DND-41 (cell line): ENCODE measurements at places on chromosomes 4 and X.

DNA sequence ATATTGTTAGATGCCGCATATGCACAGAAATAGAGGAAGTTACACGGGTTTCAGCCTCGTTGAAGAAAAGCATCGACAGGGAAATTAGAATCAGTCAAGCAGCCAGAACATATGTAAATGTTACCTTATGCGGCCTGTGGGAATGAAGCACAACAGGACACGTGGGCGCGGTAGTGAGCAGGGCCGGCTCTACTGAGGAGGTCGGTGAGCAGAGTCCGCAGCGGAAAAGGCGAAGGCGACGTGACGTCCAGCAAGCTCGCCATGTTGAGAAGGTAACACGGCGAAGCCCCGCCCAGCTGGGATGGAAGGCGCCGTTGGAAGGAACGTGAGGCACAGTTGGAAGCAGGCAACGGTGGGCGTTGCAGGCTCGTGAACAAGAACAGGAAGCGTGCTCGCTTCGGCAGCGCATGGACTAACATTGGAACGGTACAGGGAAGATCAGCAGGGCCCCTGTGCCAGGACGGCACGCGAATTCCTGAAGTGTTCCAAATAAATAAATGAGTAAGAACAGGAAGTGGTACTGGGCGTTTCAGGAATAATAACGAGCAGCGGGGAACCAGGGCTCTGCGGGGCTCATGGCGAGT lies 54.6 kb downstream of the MTNR1A start:
- DNase-seq, result no peak

DNA sequence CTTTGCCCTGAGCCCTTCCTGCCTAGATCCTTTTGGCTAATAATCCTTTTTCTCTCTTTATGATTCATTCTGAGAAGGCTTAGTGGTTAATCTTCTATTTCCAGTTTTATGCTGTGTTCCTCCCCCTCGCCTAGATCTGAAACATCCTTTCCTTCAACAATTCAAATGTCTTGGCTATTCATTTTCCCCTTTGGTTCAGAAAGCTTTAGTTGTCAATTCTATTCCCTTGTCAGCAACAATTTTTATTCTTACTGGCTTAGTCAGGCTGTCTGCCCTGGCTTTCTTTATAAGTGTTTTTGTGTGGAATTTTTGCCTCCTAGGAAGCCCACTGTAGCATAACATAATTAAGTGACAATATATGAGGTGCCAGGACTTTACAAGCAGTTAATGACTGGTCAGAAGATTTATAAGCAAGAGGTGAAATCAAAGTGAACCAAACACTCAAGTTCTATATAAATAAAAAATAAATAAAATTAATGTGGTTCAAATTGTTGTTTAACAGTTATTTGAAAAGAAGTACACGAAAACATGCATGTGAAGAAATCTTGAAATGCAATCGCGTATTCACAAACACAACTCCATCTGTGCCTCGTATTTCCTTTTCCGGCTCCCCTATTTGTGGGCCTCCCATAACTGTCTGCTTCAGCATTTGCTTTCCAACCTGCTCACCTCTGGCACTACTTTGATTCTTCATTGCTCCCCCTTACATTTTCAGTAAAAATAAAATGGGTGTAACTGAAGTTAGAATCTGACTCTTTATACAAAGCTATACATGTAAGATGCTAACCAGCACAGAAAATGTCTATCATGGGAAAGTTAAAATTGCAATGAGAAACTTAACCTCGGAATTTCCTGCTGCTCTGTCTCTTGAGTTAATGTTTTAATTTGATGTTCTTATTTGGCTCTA lies 235.4 kb downstream of the SPRY1 start:
- DNase-seq, result no peak

GRCh38 chr4:1568855-1569460 lies 115.2 kb downstream of the FAM53A start:
- no peak for DNase-seq

- DNase-seq, result no peak
These were observed 26.0 kb downstream of the LRIT3 start for GRCh38 chr4:109873791-109874514.

DNA sequence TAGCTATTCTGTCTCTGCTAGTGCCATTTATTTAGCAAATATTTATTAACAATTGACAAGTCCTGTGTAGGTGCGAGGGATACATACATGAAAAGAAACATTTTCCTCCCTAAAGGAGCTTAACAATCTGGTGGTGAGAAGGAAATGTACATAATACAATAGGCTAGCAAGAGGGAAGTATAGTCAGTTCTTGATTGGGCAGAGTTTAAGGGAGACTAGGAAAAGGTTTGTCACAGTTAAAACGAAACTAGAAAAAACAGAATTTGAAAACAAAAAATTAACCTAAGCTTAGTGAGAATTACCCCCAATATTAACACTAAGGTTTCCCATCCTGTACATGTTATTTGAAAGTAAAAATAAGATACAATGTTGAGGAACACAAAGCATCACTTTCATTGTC lies 8.6 kb upstream of the MAML3 start:
- no peak for DNase-seq

DNA sequence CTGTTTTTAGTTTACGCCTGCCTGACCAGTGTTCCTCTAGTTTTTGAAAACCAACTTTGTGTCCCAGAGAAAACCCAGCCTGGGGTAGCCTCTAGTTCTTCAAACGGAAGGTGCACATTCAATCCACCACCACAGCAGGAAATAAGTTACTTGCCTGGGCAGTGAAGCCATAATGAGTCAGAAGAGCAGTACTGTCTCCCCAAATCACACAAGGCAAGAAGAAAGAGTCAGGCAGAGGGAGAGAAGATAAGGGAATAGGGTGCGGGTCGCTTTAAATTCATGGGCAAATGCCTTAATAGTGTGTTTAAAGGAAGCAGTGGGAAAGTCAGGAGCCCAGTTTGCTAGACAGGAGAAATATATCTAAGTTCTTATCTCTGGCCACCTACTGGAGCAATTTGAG lies 333.8 kb upstream of the GRIA3 start:
- DNase-seq, result no peak

DNA sequence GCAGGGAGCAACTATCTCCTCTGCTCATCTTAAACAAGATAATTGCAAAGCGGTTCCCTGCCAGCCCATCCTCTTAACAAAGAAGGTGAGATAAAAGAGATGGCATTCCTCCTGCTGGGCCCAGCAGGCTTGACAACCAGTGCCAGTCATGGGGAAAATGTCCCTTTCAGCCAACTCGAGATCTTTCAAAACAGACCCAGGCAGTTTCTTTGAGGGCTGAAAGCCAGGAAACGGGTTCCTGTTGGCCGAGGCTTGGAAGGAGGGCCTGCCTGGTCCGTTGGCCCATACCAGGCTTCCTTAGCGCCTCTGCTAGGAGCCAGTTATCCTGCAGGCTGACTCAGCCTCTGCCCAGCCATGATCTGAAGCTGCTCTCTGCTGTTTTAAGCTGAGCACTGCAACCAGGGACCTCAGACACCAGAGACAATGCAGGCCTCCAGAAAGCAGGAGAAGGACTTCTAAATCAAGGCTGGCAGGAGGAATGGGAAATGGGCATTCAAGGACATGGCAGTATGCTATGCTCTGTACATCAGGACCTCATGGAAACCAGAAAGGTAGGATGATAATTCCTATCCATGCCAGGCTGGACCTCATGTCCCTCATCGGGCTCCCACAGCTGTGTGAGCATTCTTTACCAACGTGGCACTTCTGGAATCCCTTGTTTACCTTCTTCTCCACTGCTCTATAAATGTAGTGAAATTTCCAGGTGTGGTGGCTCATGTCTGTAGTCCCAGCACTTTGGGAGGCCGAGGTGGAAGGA lies 42.4 kb upstream of the SLC2A9 start:
- DNase-seq, result no peak

DNA sequence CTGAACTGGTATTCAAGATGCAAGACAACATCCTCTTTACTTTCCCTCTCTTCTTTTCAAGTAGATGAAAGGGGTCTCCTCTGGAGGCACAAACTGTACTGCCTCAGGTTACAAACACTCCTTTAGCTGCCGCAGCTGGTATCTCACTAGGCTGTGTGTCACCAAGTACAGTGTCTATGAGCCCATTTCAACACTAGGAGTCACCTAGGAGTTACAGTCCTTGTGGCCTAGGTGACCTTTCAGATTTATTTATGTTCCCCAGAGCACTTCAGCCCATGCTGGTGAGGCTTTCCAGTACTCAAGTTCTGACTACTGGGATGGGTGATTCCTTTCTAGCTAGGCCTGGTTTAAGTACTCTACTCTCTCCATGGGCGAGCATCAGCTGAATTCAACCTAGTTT lies 32.4 kb upstream of the TMLHE start:
- no peak for DNase-seq

- DNase-seq, result no peak
These were observed 127.7 kb downstream of the ASB9 start for GRCh38 chrX:15142084-15142715.

DNA sequence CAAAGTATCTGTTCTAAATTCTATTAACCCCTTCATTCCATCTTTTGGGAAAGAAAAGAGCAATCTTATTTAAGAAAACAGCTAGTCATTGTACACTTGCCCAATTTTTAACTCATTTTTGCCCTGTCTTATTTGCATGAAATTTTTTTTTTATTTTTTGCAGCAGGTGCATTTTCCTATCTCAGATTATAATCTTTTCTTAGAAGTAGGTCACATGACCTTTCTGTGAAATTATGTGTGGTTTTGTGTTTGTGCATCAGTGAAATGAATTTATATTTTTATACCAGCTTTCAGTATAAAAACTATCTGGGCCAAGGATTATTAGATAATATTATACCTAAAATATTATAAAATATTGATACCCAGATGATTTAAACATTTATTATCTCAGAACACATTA lies 145.6 kb downstream of the INPP4B start:
- DNase-seq, result no peak

GRCh38 chr4:21885241-21885640 lies 63.3 kb downstream of the KCNIP4 start:
- DNase-seq, result no peak

DNA sequence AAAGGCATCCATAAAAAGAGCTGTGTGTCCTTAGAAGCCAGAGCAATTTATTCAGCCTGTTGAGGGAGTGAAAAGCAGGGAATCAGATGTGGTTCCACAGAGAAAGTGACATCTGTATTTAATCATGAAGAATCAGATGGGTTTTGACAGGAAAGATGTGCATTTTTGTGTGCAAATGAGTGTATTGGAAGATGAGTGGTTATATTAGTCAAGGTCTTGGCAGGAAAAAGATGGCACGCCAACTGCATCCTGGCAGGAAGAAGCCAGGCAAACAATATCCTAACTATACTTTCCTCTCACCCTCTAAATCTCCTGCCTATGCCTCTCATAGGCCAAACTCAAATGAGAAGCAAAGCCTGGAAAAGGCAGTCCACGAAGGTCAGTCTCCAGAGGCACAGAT lies 59.1 kb downstream of the SCFD2 start:
- DNase-seq, result no peak

DNA sequence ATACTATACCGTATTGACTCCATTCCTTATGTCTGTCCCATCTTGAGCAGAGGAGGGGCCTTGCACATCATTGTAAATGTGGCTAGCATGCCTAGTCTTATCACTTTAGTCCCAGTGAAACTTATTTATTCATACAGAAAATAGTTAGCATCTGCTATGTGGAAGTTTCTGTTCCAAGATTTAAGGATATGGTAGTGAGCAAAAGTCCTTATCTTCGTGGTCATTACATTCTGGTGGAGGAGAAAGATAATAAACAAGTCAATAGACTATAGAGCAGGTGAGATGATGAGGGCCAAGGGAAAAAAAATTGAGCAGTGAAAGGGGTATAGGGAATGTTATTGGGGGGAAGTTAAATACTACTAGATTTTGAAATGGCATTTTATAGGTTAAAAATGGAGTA lies 63.4 kb upstream of the PRRG3 start:
- DNase-seq, result no peak

- DNase-seq, result no peak
These were observed 1.8 kb upstream of the KLHL4 start for GRCh38 chrX:87515836-87516235.

DNA sequence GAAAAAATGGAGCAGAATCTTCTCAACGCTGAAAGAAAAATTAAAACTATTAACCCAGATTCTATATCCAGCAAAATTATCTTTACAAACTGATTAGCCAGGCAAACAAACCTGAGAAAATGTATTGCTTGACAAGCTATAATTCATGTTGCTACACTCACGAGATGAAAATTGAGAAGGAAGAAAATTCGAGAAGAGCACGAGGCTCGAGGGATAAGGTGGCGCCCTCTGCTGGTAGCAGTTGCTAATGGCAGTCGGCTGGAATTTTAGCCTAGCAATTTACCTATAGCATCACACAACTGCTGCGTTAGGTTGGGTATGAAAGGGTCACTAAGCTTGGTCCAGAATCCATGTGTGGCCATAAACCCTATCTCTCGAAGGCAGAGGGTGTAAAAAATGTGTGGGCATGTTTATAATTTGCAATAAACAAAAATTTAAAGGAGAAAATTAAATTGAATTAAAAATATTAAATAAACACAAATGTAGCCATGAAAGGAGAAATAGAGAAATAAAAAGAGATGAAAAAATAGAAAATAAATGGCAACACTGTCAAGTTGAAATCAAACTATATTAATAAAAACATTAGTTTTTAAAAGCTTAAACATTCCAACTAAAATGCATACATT lies 126.6 kb downstream of the PPP4R3C start:
- peak; percentile 22 for DNase-seq

DNA sequence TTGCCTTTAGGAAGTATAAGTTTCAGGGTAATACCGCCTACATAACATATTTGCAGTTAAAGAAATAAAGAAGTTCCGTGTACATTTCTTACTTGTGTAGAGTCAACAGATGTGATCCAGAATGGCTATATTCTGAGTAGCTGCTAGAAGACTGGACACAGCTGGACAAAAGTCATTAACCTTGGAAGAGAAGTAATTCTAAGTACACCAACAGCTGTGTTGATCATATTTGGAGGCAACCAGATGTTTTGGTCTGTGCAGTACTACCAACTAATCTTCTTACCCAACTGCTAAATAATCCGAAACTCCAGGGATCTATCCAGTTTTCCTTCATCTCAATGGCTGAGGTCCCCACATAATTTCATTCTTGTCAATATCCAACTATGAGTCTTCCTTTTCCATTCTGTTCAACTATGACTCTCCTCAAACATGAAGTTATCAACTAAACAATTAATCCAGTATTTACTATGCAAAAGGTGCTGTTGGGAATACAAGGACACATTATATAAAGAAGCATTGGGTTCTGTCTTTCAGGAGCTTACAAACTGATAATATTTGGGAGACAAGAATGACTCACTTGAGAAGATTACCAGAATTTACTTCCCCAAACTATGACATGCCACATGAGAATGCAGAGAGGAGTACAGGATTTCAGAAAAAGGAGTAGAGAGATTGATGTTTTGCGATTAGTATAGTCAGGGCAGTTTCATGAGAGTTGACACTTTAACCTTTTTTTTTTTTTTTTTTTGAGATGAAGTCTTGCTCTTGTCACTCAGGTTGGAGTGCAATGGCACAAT lies 78.2 kb downstream of the COL4A6 start:
- no peak for DNase-seq
